Stimulated activated CD4-positive, alpha-beta T cell treated with anti-CD3 and anti-CD28 coated beads, Interleukin-15, amount 100 ng/mL, for 48 hours (primary cell): ENCODE measurements at places on chromosomes 16 and 17.
A peak's percentile ranks its signal among the peaks of the same experiment; 100 is the strongest.

- no peak for DNase-seq
These were observed 443.2 kb downstream of the TOX3 start for GRCh38 chr16:52103791-52104190.

DNA sequence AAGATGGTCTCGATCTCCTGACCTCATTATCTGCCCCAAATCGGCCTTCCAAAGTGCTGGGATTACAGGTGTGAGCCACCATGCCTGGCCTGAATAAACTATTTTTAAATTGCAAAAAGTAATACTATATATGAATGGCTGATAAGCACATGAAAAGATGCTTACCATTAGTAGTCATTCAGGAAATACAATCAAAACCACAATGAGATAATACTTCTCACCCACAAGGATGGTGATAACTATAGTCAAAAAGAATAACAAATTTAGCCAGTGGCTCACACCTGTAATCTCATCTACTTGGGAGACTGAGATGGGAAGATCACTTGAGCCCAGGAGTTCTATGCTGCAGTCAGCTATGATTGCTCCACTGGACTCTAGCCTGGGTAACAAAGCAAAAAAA, 2.4 kb upstream of the TACO1 start:
- DNase-seq: no peak

DNA sequence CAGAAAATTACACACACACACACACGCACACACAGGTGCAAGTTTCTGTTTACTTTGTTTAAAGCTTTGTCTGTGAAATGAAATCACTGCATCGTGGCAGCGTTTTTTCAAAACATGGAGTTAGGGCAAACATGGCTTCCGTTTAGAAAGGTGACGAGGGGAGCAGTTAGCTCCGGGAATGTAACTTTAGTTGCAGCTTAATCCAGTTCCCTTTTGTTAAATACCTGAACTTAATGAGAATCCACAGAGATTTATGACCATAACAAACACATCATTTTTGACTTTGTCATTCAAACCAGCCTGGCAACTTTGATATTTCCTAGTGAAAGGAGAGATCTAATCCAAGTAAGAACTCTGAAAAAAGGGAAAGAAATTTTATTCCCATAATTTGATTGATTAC, 12.1 kb downstream of the HS3ST3A1 start:
- DNase-seq: no peak

- no peak for DNase-seq
These were observed 3.0 kb upstream of the CPNE2 start for GRCh38 chr16:57089406-57089805.

- DNase-seq: no peak
These were observed 183.5 kb downstream of the NTN1 start for GRCh38 chr17:9204637-9205329.

GRCh38 chr16:8567355-8568230, 22.7 kb downstream of the TMEM114 start:
- peak; percentile 65 for DNase-seq

DNA sequence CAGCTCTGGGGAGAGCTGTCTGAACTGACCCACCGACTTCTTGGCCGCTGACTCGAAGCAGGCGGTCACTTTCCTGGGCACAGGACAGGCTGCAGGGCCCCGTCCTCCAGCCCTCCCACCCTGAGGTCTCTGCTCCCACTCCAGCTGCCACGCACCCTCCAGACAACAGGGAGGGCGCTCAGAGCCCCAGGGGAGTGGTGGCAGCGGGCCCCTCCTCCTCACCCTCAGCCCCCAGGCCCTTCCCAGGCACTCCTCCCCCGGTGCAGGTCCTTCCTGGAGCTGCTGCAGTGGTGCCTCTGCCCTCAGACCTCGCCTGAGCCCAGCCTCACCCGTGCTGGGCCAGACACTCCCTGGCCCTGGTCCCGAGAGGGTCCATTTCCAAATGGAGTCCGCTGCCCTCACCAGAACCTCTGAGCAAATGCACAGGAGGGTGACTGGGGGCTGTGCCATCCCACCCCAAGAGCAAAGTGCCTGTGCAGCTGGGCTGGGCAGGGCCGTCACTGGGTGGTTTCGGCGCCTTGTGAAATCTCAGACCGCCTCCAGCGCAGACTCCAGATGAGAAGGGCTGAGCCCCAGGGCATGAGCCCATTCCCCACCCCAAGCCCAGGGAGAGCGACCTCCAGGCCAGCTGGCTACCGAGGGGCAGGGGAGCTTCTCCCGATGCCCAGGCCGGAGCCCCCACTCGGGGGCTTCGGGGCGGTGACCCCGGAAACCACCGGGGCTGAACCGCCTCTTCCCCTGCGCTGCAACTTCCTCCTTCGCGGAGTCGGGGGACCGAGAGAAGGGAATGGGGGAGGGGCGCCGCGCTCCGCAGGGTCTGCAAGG, 717 bp downstream of the CYBA start:
- DNase-seq: no peak

- no peak for DNase-seq
These were observed 13.4 kb downstream of the OR2C1 start for GRCh38 chr16:3369073-3369472.

GRCh38 chr16:15780805-15781204, 76.0 kb downstream of the MYH11 start:
- no peak for DNase-seq

DNA sequence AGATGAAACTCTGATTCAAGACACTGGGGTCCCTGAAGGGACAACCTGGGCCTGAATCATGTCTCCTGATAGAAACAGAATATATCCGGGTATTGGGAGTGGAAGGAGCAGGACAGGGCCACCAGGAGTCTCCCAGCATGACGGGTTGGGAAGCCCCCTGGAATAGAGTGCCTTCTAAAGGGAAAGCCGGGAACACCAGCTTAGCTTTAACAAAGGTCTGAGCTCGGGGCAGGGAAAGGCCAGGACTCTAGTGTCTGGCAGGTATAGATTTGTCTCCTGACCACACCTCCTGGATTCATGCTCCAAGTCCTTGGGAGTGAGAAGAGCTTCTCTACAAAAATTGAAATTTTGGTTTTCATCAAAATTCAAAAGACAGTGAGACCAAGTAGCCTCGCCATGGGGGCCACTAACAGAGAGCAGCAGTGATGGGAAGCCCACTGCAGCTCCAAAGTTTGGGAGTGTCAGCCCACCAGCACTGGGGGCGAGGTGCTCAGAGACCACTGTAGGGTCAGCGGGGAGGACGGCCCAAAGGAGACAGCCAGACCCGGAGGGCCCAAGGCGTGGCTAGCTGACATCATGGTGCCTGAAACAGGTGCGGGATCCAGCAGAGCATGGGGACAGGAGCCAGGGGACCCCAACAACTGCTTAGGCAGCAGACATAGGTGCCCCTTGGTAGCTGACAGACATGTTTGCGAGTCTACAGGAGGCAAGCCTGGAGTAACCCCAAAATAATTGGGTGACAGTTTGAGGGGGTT, 81.0 kb downstream of the C16orf78 start:
- no peak for DNase-seq

DNA sequence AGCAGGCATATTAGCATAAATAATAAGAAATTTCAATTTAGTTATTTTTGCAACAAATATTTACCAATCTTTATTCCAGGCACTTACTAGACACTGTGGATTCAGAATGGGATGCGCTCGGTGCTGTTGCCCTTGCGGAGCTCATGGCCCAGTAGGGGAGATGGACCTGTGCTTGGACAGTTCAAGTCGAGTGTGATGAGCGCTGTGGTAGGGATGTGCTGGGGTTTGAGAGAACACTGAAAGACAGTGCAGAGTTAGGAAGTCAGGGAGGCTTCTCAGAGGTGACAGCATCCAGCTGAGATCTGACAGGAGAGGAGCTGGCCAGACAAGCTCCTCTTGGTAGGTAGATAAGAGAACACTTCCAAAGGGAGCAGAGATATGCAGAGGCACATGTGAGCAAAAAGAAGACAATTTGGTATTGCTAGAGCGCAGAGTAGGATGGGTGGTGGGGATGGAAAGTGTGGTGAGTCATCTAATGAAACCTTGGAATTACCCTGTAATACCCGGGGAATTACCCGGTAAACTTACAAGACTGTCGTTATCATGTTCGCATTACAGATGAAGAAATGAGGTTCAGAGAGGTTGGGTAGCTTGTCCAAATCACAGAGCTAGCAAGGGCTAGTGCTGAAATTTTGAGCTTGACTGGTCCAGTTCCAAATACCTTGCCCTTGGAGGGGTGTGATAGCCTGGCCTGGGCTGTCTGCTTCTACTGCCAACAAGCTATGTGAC, 298.1 kb upstream of the N4BP1 start:
- no peak for DNase-seq

DNA sequence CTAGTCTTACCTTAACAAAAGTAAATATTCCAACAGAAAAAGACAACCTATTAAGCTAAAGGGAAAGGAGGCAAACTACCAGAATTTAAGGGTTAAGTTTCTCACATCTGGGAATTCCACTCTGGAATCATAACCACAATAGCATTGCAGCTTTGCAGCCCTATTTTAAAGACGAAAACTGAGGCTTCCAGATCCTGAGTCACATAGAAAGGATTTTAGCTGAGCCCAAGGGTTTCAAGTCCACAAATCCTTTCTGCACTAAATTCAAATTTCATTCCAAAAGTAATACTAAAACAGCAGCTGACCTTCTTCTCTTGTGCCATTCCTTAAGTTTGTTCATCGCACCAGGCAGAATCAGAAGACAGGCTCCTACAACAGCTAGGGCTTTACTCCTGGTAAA, 17.8 kb downstream of the XYLT1 start:
- DNase-seq: no peak

- no peak for DNase-seq
These were observed 12.9 kb downstream of the NUBP1 start for GRCh38 chr16:10756574-10756973.

DNA sequence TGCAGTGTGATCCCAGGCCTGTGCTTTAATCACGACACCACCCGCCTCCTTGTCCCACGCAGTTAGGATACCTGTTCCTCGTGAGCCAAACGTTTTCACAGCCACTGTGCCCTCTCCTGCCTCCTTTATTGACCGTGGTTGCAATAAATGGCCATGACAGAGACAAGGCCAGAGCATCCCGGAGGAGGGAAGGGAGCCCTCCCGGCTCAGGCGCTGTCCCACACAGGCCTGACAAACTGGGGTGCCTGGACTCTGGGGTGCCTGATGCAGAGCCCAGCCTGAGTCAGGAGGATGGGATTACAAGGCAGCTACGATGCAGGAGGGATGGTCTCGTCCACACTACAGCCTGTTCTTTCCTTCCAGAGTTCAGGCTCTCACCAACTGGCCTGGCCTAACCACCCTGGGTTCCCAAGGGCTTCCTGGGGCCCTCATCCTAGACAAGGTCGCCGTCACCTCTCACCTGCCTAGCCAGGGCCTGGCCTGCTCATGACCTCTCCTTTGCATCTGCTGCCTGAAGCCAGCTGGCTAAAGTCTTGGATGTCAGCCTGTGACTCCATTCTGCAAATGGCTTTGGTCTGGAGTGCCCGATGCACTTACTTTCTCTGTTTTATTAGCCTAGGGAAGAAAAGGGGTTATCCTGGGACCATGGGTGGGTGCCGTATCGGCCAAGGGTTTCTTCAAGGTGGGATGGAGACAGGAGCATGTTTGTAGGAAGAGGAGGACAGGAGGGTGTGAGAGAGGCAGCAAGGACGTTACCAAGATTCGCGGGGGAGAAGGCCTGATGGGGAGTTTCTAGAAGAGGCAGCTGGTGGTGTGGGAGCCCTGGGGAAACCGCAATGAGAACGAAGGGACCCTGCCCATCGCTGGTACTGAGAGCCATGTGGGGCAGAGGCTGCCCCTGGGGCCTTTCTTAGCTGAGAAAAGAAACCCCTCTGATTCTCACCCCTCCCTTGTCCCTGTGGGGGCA, 234.3 kb upstream of the TNRC6C start:
- no peak for DNase-seq

GRCh38 chr17:40553694-40554534, 11.4 kb downstream of the CCR7 start:
- DNase-seq: no peak

DNA sequence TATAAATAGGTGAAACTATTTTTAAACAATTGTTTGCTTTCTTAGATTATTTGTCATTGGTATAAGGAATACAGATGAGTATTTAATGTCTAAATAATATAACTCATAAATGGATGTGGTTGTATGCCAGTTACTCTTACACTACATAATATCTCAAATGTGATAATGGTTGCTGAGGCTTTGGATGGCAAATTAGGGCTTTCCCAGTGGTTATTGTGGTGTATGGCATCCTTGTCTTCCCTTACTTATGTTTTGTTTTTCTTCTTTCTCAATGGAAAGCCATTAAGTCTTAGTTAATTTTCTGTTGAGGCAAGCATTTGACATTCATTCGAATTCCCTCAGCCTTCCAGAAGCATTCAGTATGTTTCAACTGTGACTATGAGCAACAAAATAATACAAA, 10.5 kb downstream of the OMG start:
- DNase-seq: no peak

DNA sequence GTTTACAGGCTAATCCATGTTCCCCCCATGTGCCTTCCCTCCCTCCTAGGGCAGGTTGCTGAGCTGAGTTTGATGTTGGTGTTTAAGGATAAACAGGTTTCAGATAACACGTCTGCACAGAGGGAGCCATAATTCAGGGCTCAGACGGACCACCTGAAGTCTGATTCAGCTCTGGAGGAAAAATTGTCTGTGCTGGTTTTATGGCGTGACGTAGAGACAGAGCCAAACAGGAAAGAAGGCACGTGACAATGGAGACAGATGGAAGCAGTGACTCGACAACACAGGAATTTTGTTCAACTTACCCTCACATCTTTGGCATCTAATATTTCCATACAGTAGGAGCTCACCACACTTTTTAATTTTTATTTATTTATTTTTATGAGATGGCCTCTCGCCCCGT, 10.7 kb upstream of the USP10 start:
- DNase-seq: no peak

DNA sequence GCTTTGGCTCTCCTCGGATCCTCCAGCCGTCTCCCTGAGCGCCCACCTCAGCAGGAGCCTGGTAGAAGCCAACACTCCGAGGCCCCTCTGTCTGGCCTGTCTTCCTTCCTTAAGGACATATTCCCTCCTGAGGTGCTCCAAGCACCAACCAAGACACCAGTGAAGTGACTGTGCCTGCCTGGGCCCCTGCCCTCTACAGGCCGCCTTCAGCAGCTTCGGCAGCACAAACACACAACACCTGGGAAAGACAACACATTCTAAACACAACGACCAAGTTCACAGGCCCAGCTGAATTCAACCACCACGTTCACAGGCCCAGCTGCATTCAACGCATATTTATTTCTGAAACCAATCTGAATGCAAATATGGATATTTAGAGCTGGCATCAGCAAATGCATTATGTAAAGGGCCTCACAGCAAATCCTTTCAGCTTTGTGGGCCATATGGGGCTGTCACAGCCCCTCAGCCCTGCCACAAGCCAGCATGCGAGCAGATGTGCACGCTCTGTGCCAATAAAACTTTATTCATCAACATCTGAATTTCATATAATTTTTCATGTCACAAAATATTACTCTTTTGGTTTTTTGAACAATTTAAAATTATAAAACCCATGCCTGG, 12.2 kb downstream of the GALNS start:
- DNase-seq: no peak

- no peak for DNase-seq
These were observed 1.3 kb downstream of the C17orf58 start for GRCh38 chr17:67994817-67995569.

DNA sequence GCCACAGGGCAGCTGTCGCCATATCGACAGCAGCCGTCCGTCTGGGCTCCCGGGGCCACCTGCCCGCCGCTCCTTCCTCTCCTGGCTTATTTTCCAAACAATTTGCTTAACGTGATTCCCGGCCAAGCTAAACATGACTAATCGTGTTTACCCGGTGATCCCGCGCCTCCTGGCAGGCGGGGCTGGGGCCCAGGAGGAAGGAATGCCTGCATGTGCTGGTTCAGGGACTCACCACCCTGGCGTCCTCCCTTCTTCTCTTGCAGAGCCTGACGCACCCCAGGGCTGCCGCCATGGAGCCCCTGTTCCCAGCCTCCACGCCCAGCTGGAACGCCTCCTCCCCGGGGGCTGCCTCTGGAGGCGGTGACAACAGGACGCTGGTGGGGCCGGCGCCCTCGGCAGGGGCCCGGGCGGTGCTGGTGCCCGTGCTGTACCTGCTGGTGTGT, 6.1 kb downstream of the SSTR5 start:
- DNase-seq: no peak
